Tibial artery (tissue), 4 donors: ENCODE measurements at places on chromosomes 12 and 14.

DNA sequence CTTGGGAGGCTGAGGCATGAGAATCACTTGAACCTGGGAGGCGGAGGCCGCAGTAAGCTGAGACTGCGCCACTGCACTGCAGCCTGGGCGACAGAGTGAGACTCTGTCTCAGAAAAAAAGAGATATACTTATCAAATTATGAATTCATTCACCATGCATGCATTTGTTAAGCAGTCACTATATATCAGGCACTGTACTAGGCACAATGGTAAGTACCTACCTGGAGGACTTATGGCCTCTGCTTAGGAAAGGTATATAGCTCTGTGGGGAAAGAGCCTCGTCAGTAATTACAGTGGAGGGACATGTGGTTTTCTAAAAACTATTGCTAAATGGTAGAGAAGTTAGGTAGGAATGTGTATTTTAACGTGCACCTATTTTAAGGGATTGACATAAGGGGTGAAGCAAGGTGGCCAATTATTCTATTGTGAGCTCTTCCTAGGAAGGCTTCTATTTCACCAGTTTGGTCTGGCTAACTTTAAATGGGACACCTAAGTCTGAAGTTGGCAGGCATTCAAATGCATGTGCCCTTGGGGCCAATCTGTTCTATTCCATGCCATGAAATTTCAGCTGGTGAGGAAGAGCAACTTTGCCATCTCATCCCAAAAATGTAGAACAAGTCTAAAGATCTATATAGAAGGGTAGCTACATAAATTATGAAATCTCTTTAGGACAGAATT, 15.0 kb downstream of the TCP11L2 start:
- no peak for DNase-seq

DNA sequence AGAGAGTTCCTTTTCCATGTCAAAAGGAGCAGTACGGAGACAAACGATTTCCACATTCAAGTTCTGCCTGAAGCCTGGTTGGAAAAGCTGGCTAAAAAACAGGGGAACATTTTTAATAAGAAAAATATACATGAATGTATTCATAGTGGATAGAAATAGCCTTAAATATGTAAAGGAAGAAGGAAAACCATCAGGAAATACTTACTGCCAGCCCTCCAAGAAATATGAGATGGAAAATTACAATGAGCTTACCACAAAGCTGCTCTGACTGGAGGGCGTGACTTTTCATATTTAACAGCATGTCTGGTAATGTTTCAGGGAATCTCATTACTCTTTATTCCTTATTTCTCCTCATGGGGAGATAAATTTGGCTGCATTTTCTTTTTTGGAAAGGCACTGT, 75.9 kb upstream of the ZDHHC17 start:
- DNase-seq = no peak

GRCh38 chr14:100536721-100537445, 50.3 kb downstream of the BEGAIN start:
- DNase-seq = peak; percentile 3

DNA sequence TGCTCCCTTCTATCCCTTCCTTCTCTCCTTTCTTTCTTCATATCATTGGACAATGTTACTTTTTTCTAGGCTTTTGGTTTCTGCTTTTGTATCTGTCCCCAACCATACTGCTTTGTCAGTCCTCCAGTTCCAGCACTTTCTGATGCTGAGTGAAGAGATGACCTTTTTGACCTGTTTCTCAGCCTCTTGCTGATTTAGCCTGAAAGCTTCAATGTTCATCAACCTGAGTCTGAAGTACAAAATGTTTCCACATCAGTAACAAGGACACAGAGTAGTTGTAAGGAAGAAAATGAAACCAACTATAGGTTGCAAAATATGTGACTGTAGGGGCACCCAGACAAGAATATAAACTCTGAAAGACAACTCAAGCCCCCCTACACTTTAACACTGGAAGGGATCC, 25.2 kb upstream of the AKAP6 start:
- no peak for DNase-seq

DNA sequence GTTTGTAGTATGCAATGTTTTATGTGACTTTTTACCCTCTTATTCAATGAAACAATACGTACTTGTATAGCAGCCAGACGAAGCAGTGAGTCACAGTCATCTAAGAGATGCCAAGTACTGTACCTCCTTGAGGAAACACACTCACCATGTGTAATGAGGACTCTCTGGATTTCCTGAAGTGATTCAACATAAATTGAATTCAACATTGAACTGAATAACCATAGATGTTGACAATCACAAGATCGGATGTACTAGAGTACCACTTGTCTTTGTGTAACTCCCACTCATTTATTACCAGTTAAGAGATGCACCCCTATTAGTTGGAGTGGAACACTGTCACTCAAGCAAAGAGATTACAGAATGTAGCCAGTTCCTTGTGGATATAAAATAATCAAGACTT, 175.2 kb upstream of the HMGA2 start:
- peak; percentile 41 for DNase-seq

GRCh38 chr12:113145720-113146551, 3.6 kb upstream of the CFAP73 start:
- DNase-seq = no peak

DNA sequence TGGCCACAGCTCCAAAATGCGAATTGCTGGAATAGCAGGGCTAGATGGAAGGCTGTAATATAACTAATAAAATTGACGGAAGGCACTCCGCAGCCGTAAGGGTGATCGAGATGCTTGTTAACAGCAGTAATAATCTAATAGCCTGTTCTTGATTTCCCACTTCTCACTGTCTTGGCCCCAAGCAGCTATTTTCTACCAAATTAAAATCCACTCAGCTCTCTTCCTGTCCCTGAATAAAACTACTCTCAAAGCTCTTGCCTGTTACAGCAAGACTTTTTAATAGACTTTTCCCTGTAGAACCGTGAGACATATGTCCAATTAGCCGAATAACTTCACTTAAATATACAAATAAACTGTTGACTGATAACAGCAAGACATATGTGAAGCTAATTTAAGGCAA, 38.0 kb downstream of the ADCK1 start:
- DNase-seq = no peak

- DNase-seq = no peak
These were observed 288.7 kb upstream of the DDHD1 start for GRCh38 chr14:53441789-53442188.

DNA sequence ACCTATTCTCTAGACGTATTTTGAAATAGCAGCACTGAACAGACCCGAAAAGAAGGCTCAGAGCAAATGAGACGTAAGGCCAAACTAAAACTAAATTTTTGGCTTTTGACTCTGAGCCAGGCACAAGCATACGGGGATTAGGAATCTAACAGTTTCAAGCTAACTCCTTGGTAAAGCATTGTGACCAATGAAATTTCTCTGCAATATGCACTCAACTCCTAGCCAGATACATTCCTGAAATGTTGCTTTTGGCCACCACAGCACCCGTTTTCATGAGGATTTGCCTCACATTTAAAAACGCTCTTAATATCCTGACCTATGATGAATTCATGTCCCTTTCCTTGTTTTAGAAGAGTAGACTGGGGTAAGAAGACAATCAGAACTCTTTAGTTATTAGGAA, 53.1 kb upstream of the NPFF start:
- DNase-seq = no peak

GRCh38 chr12:111775205-111776193, 8.8 kb downstream of the ALDH2 start:
- DNase-seq = peak; percentile 94
